ENCODE measurements at places on chromosomes 5 and 9.

GRCh38 chr5:13946111-13946510 lies 1.6 kb upstream of the DNAH5 start:
- DNase-seq = no peak

DNA sequence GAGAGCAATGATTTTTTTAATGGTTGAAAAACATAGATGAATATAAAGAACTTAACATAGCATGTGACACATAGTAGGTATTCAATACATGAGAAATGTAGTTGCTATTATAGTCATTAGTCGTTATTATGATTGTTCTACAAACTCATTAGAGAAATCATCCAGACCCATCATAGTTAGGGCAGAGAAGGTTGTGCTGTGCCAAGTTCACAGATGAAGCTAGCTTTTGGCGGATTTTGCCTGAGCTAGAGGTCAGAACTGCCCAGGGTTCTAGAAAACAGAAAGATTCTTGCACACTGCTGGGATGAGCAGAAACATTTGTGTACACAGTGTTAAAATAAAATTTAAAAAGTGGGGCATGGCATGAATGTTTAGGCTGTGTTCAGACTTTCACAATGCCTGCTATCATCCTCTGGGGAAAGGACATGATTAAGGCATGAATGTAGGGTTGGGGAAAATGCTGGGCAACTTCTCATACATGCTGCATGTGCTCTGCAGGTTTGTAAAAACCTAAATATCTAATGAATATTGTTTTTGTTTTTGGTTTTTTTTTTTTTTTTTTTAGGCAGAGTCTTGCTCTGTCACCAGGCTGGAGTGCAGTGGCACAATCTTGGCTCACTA lies 33.3 kb upstream of the RAD23B start:
- DNase-seq = no peak

- DNase-seq = no peak
These were observed 44.5 kb upstream of the PRSS3 start for GRCh38 chr9:33750839-33751339.

GRCh38 chr5:65061974-65062353 lies 293.2 kb downstream of the CWC27 start:
- DNase-seq = no peak

DNA sequence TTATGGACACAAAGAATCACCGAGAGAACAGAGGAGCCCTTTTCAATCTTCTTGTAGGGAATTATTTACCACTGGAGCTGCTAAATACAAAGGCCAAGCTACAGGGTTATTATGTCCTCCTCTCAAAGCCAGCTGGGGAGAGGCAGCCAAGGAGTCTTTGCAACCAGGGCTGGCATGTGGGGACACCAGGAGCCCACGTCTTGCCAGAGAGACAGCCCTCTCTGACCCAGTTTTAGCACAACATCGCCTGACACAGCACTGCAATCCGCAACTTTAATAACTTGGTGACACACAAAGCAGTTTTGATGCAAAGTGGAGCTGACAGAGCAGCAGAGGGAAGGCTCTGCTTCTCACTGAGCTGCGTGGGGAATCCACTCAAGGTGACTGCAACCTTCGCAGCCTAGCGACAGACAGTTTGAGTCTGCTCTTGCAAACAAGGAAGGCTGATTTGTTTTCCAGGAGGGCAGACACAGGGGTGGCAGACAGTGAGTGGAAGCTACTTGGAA lies 33.6 kb downstream of the TLR4 start:
- no peak for DNase-seq

DNA sequence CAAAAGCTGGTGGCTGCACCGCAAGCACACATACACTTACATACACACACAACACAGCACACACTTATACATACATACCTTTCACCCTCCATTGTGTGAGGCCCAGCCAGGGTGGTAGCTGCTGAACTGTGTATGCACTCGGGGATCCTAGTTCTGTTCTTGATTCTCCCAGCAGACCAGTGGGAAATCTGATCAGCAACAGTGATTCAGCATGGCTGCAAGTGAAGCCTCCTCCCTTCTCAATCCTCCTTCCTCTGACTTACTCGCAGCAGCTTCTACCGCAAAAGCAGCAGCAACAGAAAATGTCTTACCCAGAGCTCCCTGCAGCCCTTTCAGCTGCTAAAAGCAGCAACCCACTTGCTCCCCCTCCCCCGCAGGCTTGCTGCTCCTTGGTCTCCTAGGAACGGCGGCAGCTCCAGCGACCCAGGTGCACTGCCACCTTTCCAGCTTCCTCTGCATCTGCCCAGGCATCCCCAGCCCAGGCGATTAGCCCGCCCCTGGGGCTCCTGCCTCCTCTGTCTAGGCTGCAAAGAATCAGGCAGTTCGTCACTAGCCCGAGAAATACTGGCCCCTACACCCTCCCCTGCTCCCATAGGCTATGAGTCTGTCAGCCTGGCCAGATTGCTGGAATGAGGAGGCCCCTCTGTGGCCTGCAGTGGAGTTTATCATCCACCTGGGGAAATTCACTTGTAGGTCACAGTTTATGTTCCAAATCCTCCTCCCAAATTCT lies at the start of gene KLHL3:
TSS of gene KLHL3 (minus strand) at position 535 of the 730 bp plus-strand sequence. CDS start at position 92, 443 bp downstream.
- no peak for DNase-seq

GRCh38 chr9:20012232-20012631 lies 223.4 kb upstream of the SLC24A2 start:
- no peak for DNase-seq
